Esophagus squamous epithelium (tissue), 5 donors: ENCODE measurements at places on chromosomes 11 and 22.

- no peak for DNase-seq
Observed at GRCh38 chr11:44140805-44141204, 45.3 kb downstream of the EXT2 start.

DNA sequence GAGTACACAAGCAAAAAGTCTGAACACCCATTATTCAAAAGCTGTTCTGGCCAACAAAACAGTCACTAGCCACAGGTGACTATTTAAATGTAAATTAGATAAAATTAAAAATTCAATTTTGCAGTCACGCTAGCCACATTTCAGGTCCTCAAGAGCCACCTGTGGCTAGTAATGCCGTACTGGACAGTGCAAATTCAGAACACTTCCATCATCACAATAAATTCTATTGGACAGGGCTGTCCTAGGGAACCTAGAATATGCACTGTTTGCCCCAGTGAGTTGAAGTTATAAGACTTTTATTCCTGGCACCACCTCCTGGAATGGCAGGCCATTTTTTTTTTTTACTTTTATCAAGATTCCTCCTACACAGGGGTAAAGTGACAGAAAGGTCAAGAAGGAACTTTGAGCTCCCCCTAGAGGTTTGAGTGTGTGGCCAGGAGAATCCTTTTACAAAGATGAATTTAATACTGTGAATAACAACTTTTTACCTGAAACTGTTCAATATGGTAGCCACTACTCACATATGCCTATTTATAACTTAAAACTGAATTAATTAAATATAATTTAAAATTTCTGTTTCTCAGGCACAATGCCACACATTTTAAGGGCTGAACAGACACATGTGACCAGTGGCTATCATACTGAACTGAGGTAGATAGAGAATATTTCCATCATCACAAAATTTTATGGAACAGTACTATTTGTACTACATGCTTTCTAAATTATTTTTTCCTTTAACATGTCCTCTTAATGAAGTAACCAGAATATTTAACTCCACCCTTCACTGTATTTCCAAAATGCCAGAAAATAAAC, 6.5 kb downstream of the MSANTD2 start:
- no peak for DNase-seq

DNA sequence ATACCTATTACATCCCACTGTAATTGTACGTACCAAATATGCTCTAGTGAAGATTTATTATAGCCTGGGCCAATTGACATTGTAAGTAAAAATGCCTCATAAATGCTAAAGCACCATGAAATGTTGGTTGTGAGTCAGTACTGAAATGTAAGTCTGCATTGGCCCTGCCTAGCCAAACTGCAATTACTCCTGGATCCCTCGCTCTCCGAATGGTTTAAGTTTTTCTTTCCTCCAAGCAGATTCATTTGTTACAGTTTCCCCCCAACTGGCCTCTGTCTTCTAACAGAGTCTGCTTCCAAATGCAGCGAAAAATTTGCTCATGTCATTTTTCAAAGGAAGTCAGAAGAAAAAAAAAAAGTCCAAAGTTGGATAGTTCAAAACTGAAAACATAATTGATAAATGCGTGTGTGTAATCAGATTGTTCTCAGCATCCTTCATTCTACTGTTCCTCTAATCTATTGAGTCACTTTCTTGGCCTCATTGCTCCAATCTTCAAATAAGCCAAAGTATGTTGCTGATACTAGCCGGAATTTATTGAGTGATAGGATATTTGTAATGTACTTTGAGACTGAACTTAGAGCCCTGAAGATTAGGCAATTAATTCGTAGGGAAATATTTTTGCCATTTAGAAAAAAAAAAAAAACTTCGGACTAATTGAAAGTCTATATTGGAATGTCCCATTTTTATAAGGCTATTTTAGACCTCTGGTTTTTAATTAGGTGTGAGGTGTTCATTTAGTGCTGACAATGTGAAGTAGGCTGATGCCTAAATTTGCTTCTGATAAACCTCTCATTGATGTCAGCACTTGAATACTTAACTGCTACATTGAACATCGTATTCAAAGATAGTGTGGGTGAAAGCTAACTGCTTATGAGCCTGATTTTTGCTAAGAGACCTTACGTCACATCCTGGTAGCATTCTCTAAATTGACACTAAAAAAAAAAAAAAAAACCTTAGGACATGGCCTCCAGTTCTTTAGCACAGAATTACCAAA, 93.4 kb downstream of the WT1 start:
- DNase-seq, result no peak

DNA sequence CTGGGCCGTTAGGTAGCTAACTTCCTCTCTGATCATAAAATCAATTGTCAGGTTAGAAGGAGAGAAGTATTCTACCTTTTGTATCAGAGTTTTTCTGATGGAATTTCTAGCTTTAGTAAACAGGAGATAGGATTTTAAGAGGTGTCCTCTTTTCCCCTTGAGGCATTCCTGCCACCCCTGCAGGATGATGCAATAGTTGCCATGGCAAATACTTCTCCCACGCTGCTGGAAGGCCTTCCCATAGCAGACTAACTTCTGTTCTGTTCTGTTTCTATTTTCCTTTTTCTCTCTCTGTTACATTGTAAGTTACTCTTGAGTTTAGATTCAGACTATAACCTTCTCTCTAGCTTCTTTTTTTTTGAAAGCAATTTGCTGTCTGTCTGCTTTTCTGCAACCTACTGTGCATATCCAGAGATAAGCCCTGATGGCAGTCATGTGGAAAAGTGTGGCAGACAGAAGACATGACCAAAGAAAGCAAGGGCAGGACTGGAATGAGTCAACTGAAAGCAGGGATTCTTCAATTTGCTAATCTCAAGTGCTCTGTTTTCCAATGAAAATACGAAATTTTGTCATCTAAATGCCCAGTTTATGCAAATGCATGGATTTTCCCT, 679.1 kb downstream of the DLG2 start:
- DNase-seq, result no peak

DNA sequence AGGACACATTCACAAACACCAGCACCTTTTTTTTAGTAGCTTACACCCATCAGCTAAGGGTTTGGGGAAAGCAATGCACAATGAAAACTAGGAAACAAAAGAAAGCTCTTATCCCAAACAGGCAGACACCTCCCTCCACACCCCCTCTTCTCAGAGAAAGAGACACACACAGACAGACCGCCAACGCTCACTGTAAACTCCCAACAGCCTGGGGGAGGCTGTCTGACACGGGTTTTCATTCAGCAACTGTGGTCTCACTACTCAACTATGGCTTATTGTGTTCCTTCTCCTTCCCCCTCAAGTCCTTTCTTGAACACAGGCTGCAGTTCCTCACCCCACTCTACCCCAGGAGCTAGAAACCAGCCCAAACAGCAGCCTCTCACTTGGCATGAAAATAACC, 123.4 kb downstream of the C11orf58 start:
- no peak for DNase-seq

GRCh38 chr11:63888170-63889086, 28.5 kb downstream of the RCOR2 start:
- no peak for DNase-seq

- peak; percentile 12 for DNase-seq
Observed at GRCh38 chr11:128726458-128727139, 32.7 kb downstream of the FLI1 start.

DNA sequence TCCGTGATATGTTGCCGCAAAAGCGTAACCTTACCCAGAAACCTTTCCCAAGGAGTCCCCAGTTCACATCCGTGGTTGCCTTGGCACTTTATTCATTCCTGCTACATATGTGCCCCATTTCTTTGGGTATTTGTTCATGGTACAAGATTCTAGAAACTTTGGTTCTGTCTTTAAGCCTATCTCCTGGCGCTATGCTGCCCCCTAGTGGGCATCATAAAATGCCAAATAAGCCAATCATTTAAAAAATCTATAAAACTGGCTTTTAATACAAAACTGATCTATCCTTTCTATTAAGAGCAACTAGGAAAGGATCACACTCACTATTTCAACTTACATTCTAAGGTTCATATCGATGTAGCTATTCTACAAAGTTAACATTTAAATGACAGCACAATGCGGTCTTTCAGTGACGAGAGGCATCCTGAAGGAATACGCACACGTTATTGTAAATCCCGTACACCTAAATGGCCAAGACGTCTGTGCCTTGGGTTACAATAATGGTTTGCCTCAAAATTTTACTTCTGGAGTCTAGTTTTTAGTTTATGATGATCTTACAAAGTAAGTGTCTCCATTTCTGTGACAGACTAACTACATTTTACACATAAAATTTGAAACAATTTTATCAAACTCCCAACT, 16.2 kb downstream of the PIWIL3 start:
- DNase-seq, result no peak

DNA sequence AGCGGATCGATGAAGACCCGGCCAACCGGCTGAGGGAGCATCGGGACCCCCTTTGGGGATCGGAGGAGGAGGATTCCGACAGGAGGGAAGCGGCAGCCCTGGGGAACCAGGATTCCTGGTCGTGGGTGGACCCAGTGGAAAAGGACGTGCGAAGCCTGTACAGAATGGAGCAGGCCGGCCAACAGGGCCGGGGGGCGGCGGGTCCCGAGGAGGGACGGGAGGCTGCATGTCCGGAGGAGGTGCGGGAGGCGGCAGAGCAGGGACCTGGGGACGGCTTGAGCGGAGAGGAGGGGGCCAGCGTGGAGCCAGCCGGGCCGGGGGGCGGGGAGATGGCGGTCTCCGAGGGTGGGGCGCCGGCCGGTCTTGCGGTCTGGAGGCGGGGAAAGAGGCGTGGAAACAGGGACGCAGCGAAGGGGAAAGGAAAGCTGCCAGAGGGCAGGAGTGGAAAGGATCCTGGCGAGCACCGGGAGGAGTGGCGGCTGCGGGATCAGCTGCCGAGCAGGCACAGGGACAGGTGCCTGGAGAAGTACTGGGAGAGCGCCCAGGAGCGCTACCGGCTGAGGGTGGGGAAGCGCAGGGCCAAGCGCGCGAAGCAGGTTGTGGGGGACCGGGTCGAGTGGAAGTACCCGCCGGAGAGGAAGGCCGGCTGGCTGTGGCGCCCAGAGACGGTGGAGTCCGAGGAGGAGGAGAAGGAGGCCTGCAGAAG, at the start of gene ANO5:
Gene ANO5 (plus strand): TSS at position 444 of the 706 bp plus-strand sequence. CDS start 408 bp downstream, outside the sequence.
- no peak for DNase-seq
